CD14-positive monocyte (primary cell): ENCODE measurements at places on chromosomes 6 and 20.

DNA sequence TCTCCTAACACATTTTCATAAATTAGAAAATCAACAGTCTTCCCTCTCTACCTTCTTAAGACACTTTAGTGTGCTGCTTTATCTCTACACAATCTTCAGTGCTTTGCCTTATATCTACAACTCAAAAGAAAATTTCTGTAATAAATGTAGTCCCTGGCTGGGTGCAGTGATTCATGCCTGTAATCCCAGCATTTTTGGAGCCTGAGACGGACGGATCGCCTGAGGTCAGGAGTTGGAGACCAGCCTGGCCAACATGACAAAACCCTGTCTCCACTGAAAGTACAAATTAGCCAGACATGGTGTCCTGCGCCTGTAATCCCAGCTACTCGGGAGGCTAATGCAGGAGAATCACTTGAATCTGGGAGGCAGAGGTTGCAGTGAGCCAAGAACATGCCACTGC lies 9.7 kb upstream of the EDN1 start:
- DNase-seq = no peak

GRCh38 chr6:108644252-108644651 lies 83.5 kb downstream of the FOXO3 start:
- DNase-seq = no peak

- no peak for DNase-seq
Measured at GRCh38 chr6:167703781-167704180, 122.9 kb upstream of the AFDN start.

DNA sequence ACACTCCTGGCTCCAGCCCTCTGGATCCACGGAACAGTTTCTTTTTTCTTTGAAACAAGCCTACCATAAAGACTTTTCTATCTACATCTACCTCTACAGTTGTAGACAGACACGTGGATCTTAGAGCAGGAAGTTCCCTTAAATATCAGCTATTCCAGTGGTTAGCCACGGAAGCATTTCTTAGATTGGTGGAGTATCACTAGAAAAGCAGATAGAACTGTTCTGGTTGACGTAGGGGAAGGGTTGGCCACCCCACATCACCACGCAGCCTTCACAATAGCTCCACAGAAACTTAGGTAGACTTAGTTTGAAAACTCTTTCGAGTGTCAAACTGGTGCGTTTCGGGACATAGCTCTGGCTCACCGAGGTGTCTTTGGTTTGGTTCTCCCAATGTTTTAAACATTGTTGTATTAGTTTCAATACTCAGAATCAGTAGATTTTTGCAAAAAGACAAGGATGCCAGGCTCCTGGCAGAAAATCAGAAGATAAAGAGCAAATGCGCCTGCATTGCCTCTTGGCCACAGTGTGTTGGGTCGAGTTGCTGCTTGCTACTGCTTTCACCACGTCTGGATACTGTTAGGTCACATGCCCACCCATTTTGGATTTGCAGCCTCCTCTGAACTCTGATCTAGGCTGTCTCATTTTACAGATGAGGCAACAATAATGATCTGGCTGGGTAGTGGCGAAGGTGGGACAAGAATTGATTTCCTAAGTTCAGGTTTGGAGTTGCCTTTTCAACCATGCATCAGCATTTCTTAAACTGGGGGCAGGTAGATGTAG lies 71.5 kb upstream of the DTNBP1 start:
- DNase-seq = no peak

DNA sequence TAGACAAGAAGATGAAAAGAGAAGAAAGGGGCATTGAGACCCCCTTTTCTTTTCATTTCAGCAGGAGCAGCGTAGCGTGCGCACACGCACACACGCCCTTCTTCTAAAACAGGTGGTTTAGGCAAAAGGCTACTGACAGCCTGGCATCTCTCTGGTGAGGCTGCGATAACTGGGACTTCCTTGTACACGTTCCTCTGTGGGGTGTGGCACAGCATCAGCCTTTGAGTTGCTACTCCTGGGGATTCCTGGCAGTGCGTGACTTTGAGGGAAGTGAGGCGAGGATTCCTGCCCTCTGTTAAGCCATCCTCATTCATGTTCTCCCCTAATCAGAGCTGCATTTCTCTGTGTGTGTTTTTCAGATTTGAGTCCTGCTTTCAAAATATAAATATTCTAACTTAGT lies 94.7 kb downstream of the TMEM170B start:
- DNase-seq = no peak

DNA sequence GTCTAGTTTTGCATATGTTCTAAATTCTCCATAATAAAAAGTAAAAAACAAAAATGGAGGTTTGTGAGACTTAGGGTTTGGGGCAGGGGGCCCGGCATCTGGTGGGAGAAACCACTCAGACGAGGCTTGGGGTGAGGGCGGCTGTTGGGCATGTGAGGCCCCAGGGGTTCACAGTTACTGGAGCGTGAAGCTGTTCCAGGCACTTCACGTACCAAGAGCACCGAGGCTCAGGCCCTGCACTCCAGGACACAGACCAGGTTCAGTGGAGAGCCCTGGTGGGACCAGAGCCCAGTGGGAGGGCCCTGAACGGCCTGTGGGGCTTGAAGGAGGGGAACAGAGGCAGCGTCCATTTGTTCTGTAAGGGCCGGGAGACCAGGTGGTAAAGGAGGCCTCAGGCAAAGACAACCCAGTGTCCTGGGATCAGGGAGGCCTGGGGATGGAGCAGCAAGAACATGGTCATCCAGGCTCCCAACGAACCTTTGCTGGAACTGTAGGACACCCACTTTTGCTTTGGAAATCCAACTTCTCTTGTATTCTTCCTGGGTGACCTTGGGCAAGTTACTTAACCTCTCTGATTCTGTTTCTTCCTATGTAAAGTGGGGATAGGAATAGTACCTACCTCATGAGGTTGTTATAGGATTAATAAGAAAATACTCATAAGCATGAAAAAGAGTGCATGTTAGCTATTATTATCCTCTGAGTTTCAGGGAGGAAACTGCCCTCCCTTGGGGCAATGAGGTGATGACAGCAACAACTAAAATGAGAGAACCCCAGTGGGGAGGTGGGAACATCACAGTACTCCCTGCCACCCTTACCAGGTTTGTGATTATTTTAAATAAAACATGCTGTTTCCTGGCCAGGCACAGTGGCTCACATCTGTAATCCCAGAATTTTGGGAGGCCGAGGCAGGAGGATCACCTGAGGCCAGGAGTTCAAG lies 1.1 kb upstream of the FGD2 start:
- no peak for DNase-seq
